ENCODE measurements at places on chromosomes 5 and 9. TPM values are rescaled to one million over a fixed set of nuclear protein-coding genes. Genes with fewer than 3 reads are reported as not detected.

NXNL2 gene
- not detected for total RNA-seq

IPPK gene
- 13.1 TPM for total RNA-seq

ZNF483 gene
- total RNA-seq = 28.7 TPM

SMIM33 gene
- total RNA-seq = not detected

DMRT3 gene
- total RNA-seq = not detected

SLC46A2 gene
- total RNA-seq = not detected

C5orf58 gene
- total RNA-seq = not detected

ROPN1L gene
- 0.68 TPM for total RNA-seq

CDH18 gene
- 2.2 TPM for total RNA-seq

LYRM7 gene
- 13.6 TPM for total RNA-seq

ERGIC1 gene
- 106 TPM for total RNA-seq

FOXD1 gene
- total RNA-seq = 0.28 TPM

CENPH gene
- 56.1 TPM for total RNA-seq

TAS2R1 gene
- not detected for total RNA-seq

SHISAL2B gene
- 0.55 TPM for total RNA-seq

CARTPT gene
- not detected for total RNA-seq

IFNA13 gene
- not detected for total RNA-seq

SURF4 gene
- 121 TPM for total RNA-seq

ELAVL2 gene
- 26.0 TPM for total RNA-seq

CTSL gene
- 33.8 TPM for total RNA-seq

NIPBL gene
- total RNA-seq = 66.3 TPM

ORM2 gene
- total RNA-seq = not detected

OLFM1 gene
- 23.3 TPM for total RNA-seq

PCDHB10 gene
- 5.5 TPM for total RNA-seq

PGM5 gene
- 0.43 TPM for total RNA-seq

SPATA31E1 gene
- 0.21 TPM for total RNA-seq

DMGDH gene
- not detected for total RNA-seq

PLPP7 gene
- 5.8 TPM for total RNA-seq

GABRP gene
- not detected for total RNA-seq

IFNK gene
- total RNA-seq = not detected

PITX1 gene
- total RNA-seq = not detected

PCDHGA6 gene
- total RNA-seq = 0.52 TPM

IL3 gene
- not detected for total RNA-seq

KCNV2 gene
- total RNA-seq = not detected

NR4A3 gene
- total RNA-seq = 0.93 TPM

CCDC171 gene
- 7.2 TPM for total RNA-seq

PTAR1 gene
- 63.2 TPM for total RNA-seq

PCDHGA8 gene
- total RNA-seq = 0.43 TPM

PCDHB13 gene
- total RNA-seq = 3.6 TPM

All from neural crest cell (in vitro differentiated cells).